ENCODE measurements at places on chromosomes 6 and 20. TPM values are rescaled to one million over a fixed set of nuclear protein-coding genes. Genes with fewer than 3 reads are reported as not detected.

DNA sequence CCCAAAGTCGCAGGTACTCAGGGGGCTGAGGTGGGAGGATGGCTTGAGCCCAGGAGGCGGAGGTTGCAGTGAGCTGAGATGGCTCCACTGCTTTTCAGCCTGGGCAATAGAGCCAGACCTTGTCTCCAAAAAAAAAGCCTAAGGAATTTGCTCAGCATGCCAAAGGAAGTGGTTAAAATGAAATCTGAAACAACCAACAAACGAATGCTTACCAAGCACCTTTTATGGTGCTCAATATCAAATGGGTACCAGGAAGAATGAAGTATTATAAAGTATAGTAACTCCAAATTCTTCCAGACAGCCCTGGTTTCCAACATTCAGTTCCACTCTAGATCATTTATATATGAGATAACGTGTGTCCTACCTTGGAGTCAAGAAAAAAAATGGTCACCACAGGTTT lies 14.0 kb downstream of the GMDS start:
- DNase-seq = no peak

DNA sequence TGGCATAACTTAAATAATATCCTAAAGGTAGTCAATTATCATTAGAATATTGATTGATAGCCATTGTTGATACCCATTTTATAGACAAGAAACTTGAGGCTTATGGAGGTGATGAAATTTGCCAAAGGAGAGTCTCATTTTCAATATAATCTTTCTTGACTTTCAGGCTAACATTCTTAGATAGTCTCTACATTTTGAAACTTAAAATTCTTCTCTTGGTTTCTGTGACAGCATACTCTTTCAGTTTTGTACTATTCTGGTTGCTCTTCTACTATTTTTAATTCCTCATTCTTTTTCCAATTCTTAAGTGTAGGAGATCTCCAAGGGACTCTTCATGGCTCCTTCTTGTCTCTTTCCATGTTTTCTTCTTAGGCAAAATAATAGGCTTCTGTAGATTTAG lies 3.7 kb upstream of the SH3BGRL2 start:
- no peak for DNase-seq

- no peak for DNase-seq
Measured at GRCh38 chr6:34926655-34927054, 37.6 kb downstream of the ANKS1A start.

The CRIP3 gene
- total RNA-seq = not detected

The ULBP3 gene
- total RNA-seq = 1.7 TPM

The DEFB124 gene
- not detected for total RNA-seq
